ENCODE measurements at places on chromosomes 11 and 22.

GRCh38 chr22:30868663-30869385 is 99.8 kb downstream of the MORC2 start:
- DNase-seq = no peak

DNA sequence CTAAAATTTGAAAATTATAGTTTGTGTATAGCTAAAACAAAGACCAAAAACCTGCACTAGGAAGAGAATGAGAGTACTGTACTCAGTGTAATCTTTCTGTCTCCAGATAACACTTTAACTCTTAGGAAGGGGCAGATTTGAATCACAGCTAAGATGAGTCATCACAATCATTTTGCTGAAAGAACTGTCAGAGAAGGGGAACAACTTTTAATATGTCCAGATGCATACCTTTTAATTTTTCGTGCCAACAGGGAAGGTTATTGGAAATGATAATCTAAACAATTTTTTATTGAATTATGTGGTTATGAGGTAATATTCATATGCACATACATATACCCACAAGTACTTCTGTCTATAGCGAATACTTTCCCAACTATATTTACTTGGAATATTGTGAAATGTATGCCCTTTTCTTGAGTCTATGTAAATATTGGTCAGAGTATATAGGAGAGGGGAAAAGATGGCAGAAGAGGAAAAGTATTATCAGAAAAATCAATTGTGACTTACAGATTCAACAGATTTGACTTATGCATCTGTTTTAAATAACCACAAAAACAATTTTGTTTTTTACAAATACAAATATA is 51.1 kb upstream of the MUC15 start:
- DNase-seq = no peak

- no peak for DNase-seq
Observed at GRCh38 chr11:12109591-12110196, 696 bp upstream of the MICAL2 start.

GRCh38 chr22:21450320-21450831 is 16.8 kb upstream of the TMEM191C start:
- no peak for DNase-seq
